ENCODE measurements at places on chromosomes 4 and X. TPM values are rescaled to one million over a fixed set of nuclear protein-coding genes. Genes with fewer than 3 reads are reported as not detected.

ADH1A gene
- total RNA-seq: not detected

GRCh38 chr4:68406479-68406859 is 40.8 kb upstream of the TMPRSS11E start:
- H3K4me1 ChIP-seq: peaks cover 32% of the 10 kb centered on the region
- H3K27ac ChIP-seq: peak overlapping the region; percentile 100
- H3K4me3 ChIP-seq: peak overlapping the region; percentile 50
- no peaks in the 10 kb centered on the region for H3K27me3 ChIP-seq

DNA sequence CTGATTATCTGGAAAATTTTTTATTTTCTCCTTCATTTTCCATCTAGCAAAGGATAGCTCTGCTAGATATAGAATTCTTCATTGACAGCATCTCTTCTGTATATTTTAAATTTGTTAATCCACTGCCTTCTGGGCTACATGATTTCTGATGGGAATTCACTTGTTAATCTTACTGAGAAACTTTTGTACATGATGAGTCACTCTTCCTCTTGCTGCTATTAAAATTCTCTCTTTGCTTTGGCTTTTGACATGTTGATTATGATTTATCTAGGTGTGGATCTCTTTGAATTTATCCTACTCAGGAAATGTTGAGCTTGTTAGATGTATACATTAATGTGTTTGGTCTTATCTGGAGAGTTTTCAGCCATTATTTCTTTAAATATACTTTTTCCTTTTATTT is 27.5 kb downstream of the OR13H1 start:
- no peak for DNase-seq
- no peaks in the 10 kb centered on the region for H3K36me3 ChIP-seq
- no peaks in the 10 kb centered on the region for H3K27me3 ChIP-seq

DNA sequence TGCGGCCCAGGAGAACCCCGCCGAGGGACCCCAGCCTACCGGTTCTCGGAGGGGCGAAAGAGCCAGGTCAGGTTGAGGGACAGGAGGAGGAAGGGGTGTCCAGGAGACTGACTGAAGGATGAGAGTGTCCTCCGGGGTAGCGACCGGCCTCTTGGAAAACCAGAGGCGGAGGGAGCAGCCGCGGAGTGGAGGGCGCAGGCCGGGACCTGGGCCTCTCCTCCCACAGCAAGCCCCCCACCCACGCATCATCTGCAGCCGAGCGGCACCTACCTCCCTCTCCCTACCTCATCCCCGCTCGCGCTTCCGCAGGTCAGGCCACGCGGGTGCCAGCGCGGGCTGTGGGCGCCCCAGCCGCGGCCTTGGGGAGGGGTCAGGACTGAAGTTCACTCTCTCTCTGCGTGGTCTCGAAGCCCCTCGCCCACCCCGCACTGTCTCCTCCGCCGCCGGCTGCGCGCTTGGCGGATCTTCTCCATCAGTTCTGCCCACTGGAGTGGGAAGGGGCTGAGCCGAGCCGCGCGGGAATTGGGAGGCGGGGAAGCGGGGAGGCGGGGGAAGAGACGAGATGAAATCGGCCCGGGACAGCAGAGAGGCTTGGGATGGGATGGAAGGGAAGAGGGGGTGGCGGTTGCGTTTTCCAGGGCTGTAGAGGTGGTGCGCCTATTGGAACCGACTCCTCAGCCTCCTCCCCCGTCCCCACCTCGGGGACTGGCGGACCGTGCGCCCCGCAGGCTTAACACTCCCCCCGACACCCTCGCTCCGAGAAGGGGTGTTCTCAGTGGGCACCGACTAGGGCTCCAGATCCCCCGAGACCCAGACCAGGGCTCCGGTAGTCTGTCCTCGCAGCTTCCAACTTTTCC is 1.8 kb downstream of the NLGN4X start:
- peak; percentile 33 for DNase-seq
- peaks cover 28% of the 10 kb centered on the region for H3K4me1 ChIP-seq
- peak overlapping the region; percentile 63 for H3K27ac ChIP-seq
- no peaks in the 10 kb centered on the region for H3K36me3 ChIP-seq
- no peaks in the 10 kb centered on the region for H3K27me3 ChIP-seq
- peak overlapping the region; percentile 81 for H3K4me3 ChIP-seq

DNA sequence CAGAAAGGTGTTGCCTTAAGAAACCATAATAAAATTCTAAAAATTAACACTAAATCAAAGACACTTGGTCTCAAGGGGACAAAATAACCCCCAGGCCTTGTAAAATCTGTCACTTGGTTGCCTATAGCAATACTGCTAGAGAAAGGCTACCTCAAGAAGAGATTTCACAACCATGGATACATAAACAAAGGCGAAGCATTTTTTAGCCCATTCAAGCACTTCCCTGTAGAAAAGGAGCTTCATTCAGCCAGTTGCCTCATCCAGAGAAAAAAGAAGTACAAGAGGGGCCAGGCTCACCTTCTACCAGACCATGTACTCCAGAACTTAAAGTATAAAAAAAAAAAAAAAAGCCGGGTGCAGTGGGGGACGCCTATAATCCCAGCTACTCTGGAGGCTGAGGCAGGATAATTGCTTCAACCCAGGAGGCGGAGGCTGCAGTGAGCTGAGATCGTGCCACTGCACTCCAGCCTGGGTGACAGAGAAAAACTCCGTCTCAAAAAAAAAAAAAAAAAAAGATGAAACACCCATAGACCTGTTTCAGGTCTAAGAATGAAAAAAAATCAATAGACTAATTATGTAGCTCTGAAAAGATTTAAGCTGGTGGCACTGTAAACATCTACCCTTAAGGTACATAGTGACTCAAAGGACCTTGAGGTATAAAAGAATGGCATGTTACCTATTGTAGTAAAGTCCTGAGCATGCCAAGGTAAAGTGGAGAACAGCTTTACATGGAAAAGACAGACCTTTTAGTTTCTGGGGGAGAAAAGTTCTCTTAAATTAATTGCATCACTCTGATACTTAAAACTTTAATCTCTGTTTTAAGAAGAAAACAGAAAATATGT is 18.0 kb downstream of the RUFY3 start:
- DNase-seq: peak; percentile 21
- no peaks in the 10 kb centered on the region for H3K27me3 ChIP-seq
- no peaks in the 10 kb centered on the region for H3K36me3 ChIP-seq
- no peak overlapping the region for H3K4me3 ChIP-seq

GRCh38 chrX:37701588-37701987 is 16.0 kb downstream of the XK start:
- no peaks in the 10 kb centered on the region for H3K4me1 ChIP-seq
- DNase-seq: peak; percentile 4
- H3K27me3 ChIP-seq: no peaks in the 10 kb centered on the region
- no peaks in the 10 kb centered on the region for H3K36me3 ChIP-seq
- H3K4me3 ChIP-seq: no peak overlapping the region

GRCh38 chr4:107035819-107036583 is at the start of gene DKK2:
Gene DKK2, minus strand, starts transcription at chr4:107036313. Its CDS starts 722 bp downstream, at chr4:107035591.
- H3K36me3 ChIP-seq: no peaks in the 10 kb centered on the region
- H3K27me3 ChIP-seq: peaks cover 64% of the 10 kb centered on the region
- H3K4me3 ChIP-seq: peak within 1 kb of the TSS; percentile 70
- peaks cover 17% of the 10 kb centered on the region for H3K4me1 ChIP-seq

DNA sequence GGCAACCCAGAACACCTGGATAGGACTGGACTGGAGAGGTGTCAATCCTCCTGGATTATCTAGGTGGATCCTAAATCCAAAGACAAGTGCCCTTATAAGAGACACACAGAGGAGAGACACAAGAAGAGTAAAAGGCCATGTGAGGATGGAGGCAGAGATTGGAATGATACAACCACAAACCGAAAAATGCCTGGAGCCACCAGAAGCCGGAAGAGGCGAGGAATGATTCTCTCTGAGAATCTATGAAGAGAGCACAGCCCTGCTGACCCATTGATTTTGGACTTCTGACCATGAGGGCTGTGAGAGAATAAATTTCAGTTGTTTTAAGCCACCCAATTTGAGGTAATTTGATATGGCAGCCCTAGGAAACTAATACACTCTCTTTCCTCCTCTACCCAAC is 20.1 kb downstream of the GPC3 start:
- no peaks in the 10 kb centered on the region for H3K36me3 ChIP-seq
- no peak overlapping the region for H3K4me3 ChIP-seq
- DNase-seq: no peak
- peaks cover 39% of the 10 kb centered on the region for H3K4me1 ChIP-seq
- no peaks in the 10 kb centered on the region for H3K27me3 ChIP-seq

- H3K27ac ChIP-seq: no peak overlapping the region
- no peak overlapping the region for H3K4me3 ChIP-seq
- no peaks in the 10 kb centered on the region for H3K27me3 ChIP-seq
- peak; percentile 79 for DNase-seq
- H3K36me3 ChIP-seq: no peaks in the 10 kb centered on the region
Observed at GRCh38 chr4:140637836-140638235, 69.1 kb upstream of the UCP1 start.

GRCh38 chr4:168540086-168540485 is 43.2 kb downstream of the PALLD start:
- no peaks in the 10 kb centered on the region for H3K27me3 ChIP-seq
- DNase-seq: no peak
- no peaks in the 10 kb centered on the region for H3K36me3 ChIP-seq
- no peak overlapping the region for H3K4me3 ChIP-seq

MAMLD1 gene
- 0.21 TPM for total RNA-seq

DNA sequence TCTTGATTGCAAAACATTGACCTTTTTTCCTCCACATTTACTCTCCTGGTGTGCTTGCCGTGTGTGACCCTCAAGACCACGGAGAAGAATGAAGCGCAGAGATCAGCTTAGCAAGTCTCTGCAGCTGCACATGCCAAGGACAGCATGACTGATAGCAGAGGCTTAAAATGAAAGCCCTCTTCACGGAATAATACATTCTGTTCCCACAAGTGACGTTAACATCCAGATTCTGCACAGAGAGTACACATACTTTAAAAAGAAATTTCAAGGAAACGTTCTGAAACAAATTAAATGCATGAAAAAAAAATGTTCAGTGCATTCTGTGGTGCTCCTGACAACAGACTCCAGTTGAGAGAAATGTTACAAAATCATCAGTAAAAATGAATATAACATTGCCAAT is 60.9 kb downstream of the SLC7A11 start:
- peaks cover 25% of the 10 kb centered on the region for H3K36me3 ChIP-seq
- no peak overlapping the region for H3K27ac ChIP-seq
- no peak for DNase-seq
- H3K4me1 ChIP-seq: no peaks in the 10 kb centered on the region
- no peaks in the 10 kb centered on the region for H3K27me3 ChIP-seq

CENPE gene
- total RNA-seq: 25.2 TPM

DNA sequence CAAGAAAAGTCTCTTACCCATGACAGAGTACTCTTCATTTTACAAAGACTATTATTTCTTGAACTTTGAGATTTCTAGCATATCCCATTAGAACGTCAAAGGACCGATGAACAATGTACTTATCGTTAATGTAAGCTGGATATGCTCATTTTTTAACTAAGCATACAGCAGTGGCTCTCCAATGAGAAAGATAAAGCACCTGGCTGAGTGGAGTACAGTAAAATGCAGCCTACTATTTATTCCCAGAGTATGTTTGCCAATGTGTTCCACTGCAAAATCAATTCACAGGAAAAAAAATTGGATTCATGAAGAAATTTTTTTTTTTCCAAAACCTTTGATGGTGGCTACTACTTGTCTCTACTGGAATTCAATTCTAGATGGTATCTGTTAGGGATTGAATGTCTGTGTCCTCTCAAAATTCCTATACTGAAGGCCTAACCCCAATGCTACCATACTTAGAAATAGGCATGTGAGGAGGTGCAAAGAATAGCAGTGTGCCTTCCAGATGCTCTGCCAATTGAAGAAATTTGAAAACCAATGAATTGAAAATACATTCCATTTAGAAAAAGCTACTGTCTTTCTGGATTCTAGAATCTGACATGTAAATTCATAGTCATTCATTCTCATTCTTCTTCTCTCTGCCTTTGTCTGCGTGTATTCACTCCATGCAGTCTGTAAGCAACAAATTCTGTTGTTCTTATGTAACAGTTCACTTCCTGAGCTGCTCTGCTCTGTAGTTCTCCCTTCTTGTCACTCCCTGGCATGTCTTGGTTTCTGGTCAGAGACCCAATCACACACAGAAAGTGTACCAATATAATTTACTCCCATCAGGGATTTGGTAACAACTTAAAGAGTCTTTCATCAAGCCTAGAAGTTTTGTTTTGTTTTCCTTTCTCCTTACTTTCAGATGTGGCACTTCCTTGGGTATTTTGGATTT is 61.4 kb downstream of the PAPSS1 start:
- H3K27ac ChIP-seq: no peak overlapping the region
- no peaks in the 10 kb centered on the region for H3K36me3 ChIP-seq
- no peak overlapping the region for H3K4me3 ChIP-seq
- DNase-seq: peak; percentile 16
- no peaks in the 10 kb centered on the region for H3K27me3 ChIP-seq

USP17L22 gene
- total RNA-seq: not detected

NAA11 gene
- not detected for total RNA-seq

CD40LG gene
- not detected for total RNA-seq

DNA sequence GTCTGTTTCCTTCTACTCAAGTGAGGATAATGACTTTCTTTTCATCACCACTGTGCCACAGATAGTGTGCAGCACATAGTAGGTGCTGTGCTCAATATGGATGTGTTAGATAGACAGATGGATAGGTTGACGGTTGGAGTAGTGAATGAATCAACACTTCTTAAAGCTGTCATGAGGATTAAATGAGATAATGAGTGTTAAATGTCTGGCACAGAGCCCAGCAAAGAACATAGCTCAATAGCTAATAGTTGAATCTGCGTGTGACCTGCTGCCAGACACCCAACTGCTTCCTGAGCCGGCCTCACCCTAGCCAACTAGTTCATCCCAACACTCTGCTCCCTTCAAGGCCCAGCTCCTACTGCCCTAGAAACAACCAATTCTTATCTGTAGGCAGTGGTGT is 67.7 kb upstream of the PJA1 start:
- no peak overlapping the region for H3K27ac ChIP-seq
- no peaks in the 10 kb centered on the region for H3K27me3 ChIP-seq
- no peak for DNase-seq

All from GM23338 (cell line).